Glomerular endothelial cell (primary cell): ENCODE measurements at places on chromosomes 16 and 17.

DNA sequence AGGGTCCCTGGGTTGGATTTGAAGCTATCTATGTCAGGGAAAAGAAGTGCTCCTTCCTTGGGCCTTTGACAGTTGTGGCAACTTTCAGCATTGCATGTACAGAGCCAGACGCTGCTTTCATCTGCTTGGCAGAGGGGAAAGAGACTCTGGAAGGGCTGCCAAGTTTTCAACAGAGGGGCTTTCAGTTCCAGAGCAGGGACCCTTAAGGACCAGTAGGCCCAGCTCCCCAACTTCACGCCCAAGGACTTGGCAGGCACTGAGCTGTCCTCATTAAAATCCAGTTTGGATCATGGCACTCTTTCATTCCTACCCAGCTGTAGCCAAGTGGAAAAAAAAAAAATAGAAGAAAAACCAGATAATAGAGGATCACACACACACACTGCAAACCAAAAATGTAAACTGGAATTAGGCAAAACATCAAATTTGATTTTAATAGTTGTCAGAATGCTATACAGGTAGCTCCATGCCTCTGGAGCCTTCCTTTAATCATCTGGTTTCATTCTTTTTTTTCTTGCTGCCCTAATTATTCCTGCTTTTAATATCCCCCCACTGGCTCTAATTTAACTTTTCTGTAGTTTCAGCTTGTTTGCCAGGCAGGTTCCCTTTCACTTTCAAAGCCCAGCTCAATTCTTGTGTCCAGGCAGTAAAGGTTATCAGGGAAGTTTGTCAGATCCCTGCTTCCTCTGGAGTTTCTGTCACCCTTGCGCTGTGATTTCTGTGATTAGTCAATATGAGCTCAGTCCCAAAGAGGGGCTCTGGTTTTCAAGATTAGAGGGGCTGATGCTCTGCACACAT, 702.6 kb upstream of the CDH8 start:
- no peak for DNase-seq

DNA sequence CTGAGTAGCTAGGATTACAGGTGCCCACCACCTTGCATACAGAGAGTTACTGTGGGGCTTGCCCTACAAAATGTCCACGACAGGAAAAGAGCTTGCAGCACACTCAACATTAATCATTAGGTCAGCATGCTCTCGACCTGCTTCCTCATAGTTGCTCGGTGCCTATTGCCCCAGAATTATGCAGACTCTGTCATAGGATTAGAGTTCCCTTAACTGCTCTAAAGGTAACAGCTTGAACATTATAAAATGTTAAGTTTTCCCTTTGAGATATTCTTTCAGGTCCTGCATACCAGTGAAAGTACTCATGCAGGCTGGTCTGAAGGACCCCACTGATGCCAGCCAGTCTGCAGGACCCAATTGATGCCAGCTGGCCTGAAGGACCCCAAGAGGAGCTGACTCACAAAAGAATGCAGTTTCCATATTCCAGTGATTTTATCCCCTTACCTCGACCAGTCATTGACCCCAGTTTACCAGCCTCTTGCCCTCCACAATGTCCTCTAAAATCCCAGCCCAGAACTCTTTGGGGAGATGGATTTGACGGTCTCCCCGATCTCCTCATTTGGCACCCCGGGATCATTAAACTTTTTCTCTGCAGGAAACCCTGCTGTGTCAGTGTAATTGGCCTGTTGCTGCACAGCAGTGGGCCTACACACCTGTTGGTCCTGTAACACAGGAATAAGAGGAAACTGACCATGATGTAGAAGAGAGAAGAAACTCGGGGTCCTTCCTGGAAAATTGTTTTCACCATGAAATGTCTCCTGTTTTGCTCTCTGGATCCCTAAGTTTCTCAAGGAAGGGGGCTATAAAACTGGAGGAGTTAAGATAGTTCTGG, 10.6 kb downstream of the ICAM2 start:
- no peak for DNase-seq

GRCh38 chr16:74727903-74728302, 27.2 kb upstream of the MLKL start:
- no peak for DNase-seq

DNA sequence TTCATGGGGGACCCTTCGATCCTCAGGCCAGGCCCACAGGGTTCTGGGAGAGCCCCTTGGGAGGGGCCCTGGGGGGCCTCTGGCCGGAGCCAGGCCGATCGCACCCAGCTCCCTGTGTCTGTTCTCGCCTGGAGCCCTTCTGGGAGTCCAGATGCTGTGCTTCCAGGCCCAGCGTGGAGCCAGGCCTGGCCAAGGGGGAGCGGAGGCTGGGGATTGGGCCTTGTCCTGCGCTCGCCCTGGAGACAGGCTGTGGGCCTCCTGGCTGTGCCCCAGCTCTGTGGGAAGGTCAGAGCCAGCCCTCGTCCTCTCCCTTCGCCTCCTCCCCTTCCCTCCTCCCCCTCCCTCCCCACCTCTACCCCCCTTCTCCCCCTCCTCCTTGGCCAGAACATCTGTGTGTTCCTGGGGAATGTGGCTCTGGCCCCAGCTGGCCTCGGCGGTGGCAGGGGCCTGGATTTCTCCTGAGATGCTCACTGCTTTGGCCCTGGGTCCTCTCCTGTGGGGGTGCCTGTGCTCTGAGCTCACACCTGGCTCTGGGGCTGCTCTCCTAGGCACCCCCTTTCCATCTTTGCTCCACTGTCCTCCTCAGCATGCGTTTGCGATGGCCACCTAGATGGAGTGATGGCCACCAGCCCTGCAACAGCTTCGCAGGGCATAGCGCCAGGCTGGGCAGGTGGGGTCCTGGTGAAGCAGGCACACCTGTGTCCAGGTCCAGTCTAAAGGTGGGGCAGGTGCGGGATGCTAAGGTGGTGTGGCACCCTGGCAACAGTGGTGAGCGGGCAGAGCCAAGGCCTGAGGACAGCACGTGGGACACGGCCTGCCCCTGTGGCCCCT, 90.6 kb upstream of the CIBAR2 start:
- DNase-seq = no peak

- no peak for DNase-seq
These were observed 62.1 kb downstream of the MYO1D start for GRCh38 chr17:32814836-32815235.

GRCh38 chr16:64540434-64540833, 581.4 kb downstream of the CDH11 start:
- no peak for DNase-seq

DNA sequence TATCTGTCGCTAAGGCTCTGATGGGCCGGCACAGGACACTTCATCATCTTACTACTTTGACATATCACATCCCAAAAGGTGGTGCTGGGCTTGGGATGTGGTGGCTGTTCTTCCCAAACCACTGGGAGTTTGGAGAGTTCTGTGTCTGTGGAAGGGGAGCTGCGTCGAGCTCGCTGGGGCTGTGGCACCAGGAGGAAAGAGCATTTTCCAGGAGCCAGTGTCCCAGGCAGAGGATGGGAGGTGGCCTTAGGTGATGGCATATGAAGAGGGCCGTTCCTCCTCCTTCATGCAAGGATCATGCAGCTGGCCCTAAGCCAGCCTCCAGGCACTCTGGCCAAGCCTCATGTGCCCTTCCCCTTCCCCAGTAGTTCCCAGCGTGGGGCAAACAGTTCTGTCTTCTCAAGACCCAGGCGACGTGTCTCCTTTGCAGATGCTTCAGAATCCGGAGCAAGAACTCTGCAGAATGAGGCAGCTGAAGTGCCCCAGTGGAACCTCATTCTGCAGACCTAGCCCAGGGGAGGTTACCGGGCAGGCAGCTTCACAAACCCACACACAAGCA, 89.4 kb upstream of the TNRC6C start:
- DNase-seq = no peak

GRCh38 chr16:48503779-48504178, 106.2 kb downstream of the N4BP1 start:
- no peak for DNase-seq

GRCh38 chr16:77711775-77712174, 10.5 kb upstream of the NUDT7 start:
- no peak for DNase-seq

GRCh38 chr17:72434991-72435618, 314.3 kb downstream of the SOX9 start:
- no peak for DNase-seq

DNA sequence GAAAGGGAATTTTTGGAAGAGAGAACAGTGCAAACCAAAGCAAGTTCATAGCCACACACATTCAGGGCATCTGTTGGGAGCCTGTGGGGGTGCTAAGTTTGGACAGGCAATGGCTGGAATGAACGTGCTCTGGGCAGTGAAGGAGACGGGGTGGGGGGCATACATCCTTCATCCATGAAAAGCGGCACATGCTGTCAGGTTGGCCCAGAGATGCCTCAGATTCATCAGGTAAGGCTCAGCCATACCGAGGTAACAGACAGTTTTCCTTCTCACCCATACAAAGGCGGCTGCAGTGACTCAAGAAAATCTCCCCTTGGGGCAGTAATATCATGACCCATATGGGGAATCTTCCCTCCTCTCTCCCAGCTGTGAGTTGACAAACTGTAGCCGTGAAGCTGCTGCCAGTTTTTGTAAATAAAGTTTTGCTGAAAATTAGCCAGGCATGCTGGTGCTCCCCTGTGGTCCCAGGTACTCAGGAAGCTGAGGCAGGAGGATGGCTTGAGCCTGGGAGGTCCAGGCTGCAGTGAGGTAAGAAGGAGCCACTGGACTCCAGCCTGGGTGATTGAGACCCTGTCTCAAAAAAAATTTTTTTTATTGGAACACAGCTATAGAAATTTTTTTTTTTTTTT, 9.2 kb upstream of the UBALD2 start:
- no peak for DNase-seq

DNA sequence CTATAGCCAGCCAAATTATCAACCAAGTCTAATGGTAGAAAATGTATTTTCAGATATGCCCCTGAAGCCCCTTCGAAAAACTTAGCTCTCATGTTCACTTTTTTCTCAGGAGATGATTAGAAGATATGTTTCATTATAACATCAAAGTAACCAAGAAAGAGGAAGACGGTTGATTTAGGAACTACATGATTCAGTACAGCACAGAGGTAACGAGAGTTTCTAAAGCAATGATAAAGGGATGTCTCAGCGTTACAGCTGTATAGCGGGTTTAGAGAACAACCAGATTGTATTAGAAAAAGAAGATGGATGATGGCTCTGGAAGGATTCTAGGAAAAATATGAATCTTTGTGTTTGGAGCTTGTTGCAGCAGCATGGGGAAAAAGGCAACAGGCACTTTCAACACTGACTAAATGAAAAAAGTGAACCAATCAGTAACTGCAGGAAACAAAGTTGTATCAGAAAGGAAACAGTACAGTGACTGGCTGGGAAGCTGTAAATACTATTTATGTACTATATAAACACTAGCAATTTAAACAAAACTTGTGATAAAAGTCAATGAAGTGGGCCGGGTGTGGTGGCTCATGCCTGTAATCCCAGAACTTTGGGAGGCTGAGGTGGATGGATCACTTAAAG, 21.5 kb downstream of the MBTD1 start:
- DNase-seq = no peak

GRCh38 chr17:79843474-79843815, 4.2 kb upstream of the CBX4 start:
- DNase-seq = no peak

GRCh38 chr17:5631958-5632590, 47.8 kb upstream of the NLRP1 start:
- DNase-seq = no peak

DNA sequence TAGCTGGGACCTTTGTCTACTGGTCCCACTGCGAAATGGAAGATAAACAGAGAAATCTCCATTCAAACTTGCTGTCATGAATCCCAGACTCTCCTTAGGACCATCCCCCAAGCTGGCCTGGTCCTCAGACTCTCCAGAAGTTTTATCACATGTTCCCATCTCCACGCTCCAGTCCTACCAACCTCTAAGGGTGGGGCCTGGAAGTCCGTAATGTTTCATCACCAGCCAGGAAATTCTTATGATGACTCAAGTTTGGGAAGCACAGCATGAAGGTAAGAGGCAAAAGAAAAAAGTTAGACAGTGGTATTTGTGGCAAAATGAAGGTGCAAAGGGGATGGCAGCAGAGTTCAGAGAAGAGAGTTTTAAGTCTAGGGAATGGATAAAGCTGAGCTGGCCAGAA, 52.7 kb downstream of the ZNF18 start:
- no peak for DNase-seq

GRCh38 chr16:14003074-14003570, 68.0 kb upstream of the MRTFB start:
- no peak for DNase-seq
